Caki2 (cell line): ENCODE measurements at places on chromosomes 4 and X.

DNA sequence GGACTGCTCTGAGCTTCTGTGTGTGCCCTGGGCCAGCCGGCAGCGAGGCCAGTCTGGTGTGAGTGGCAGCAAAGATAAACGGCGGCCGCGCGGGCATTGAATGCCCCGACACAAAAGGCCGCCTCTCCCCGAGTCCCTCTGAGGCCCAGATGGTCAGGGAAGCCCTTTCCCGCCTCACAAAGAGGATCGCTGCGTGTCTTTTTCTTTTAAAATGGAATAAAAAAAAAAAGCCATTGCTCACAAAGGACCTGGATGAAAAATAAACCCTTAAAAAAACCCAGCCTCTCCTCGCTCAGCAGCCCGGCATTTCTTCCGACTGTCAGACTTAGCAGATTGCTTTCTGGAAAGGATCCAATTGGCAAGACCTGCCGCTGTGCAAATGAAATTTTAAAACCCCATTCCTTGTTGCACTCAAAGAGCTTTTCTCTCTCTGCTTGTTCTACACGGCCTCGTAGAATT is 578.7 kb downstream of the BCOR start:
- no peak for DNase-seq

DNA sequence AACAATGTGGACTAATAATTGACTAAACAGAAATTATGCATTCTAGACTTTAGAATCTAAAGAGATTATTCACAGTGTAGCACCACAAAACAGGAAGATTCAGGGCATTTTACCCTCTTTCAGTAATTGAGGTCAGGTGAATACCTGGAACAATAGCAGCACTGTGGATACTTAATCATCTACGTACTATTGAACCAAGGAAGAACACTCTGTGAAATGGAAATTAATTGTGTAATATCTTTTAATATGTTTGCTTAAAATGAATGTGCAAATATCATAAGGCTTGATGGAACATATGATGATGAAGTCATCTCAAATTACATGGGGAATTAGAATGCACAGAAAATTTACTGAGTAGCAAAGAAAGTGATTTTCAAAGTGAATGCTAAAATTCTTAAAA is 68.5 kb upstream of the MAP9 start:
- no peak for DNase-seq

DNA sequence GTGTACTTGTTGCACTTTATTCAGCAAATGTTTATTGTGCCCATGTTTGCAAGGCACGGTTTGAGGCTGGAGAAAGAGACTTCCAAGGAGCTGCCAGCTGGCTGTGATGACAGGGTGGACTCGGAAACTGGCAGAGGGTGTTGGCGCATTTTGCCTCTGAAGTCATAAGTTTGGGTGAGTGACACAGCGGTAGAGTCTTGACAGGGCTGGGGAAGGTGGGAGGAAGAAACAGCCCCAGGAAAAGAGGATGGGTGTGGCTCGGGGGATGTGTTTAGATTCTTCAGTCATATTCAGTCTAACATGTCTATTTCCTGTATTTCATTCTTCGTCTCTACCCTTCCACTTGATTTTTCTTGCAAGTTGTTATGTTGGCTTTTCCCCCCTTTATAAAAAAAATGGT is 77.0 kb upstream of the STOX2 start:
- no peak for DNase-seq

- no peak for DNase-seq
These were observed 457.9 kb downstream of the KCNIP4 start for GRCh38 chr4:21490682-21491081.

- DNase-seq: no peak
These were observed 56.8 kb downstream of the RBPJ start for GRCh38 chr4:26377328-26378311.

DNA sequence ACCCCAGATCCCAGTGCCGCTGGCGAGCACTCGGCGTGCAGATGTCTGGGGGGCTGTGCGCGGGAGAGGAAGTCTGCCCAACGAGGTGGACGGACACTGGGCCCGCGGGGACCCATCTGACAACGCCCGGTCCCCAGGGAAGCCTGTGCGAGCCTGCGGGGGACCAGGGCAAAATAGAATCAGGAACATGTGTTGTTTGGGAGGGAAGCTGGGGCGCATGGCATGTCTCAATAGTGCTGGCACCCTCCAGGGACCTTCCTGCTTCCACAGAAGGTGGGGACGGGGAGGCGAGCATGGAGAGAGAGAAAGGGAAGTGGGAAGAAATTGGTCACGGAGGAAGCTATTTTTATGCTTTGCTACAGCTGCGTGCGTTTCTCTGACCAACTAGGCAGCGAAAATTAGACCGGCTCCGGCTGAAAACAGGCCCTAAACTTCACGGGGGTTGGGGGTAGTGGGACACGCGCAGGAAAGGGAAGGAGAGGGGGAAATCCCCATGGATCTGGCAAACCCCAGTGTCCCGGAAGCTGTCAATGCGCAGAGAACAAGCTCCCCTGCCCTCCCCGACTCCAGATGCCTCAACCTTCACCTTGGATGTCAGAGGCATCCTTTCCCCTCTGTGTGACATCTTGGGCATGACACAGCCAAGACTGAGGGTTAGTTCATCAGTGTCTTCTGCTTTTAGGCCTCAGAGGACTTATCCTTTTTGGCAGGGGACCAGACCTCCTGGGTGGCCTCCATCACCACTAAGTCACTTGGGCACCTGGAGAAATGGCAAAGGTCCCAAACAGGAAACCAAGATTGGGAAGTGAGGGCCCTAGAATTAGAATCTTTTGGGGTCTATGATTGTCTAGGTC is 169.8 kb upstream of the BCOR start:
- DNase-seq: no peak

DNA sequence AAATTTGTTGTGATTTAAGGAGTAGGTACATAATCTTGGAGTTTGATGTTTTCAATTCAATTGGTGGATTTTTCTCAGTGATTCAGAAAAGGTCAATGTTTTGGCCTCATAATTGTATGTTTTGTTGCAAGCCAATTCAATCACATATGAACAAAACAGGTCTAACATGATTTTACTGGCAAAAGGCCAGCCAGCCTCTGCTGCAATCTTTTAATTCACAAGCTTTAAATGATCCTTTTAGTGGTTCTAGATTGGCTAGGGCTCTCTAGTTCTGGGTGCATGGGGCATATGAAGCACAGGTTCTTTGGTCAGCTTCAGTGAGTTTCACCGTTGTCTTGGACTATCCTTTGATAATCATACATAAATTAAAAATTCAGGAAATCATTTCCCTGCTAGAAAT is 19.2 kb upstream of the SLC6A14 start:
- DNase-seq: no peak

DNA sequence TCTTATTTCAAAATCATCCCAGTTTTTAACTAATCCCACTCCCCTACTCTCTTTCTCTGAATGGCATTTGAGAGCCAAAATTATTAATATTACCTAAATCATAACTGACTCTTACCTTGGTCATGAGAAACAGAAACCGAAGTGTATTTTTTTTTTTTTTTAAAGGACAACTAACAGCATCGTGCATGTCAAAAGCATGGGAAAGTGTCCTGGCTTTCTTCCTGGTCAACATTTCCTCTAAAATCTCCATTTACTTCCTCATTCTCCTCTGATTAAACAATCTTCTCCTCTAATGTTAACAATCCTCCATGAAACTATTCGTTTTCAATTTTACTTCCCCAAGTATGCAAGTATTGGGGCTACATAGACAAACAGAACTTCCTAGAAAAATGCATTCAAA is 2.1 kb upstream of the STS start:
- DNase-seq: peak; percentile 23

GRCh38 chr4:123943976-123944375 is 547.4 kb downstream of the SPRY1 start:
- DNase-seq: no peak

GRCh38 chr4:61201961-61202637 is 2.0 kb downstream of the ADGRL3 start:
- no peak for DNase-seq

DNA sequence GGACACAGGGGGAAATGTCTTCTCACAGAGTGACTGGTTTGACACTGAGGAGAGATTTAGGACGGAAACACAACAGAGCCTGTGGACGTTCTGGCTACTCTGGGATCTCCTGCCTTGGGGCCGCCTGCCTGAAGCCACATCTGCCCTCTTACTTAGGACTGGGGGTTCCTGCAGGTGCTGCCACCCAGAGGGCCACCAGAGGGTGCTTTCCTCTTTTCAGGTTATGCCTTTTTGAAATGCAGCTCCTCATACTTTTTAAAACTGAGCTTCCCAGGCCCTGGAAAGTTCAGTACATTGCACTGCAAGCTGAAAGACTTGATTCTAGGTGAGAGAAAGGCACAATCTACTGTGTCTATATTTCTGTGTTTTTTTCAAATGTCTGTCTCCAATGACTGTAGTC is 92.2 kb upstream of the PGRMC2 start:
- DNase-seq: no peak

DNA sequence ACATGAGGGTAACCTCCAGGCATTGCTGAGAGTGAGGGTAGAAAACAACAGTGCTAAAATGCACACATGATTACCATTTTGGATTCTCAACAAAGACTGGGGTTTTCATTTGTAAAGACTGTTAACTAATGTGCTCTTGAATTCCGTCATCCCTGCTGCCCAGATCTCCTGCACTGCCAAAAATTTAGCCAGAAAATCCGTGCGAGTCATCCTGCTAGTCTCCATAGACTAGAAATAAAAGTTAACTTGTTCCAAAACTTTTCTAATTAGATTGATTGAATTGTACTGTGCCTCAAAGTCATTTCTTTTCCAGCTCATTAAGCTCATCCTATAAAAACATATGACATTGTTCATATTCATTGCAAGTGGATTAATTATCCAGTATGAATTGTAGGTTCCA is 99.8 kb downstream of the ARSF start:
- DNase-seq: no peak

DNA sequence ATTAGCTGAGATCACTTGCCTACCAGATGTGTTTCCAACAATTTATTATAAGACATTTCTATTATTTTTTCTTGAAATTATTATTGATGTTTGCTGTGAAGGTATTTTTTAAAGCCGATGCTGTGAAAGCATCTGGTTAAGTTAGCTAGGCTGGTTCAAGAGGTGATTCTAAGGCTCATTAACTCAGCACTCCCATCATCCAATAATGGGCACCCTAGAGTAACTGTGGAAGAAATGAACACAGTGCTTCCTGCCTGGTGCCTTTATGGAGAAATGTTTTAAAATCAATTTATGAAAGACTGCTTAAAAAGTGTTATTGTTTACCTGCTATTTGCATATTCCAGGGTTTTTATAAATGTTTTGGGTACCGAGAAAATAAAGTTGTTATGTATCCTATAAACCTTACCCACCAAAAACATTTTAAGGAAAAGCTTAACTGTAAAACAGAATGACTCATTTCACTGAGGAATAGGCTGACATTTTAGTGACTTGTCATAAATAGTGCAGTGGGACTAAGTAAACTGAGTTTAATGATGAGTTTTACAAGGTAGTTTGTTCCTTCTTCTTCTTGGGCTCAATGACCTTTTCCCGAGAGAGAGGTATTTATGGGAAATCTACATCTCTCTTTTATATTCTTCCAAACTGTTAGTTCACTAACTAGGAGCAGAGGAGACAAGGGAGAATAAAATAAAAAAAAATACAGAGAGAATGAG is 310.0 kb upstream of the AADAT start:
- peak; percentile 22 for DNase-seq

DNA sequence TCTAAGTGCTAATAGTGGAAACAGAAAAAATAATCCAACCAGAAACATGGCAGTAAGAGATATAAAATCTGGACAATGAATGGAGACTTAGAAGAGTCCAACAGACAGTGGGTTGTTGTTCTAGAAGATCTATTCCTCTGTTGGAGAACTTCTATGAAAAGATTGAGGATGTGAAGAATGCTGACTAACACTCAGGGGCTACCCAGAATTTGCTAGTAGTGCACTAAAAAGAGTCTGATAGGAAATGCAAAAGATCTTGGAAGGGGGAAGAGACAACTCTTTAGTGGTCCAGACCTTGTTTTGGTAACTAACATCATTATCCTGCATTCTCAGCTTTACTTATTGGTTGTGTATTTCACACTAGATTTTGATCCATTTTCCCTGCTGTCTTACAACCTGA is 77.9 kb downstream of the SMARCA1 start:
- DNase-seq: no peak

- peak; percentile 30 for DNase-seq
These were observed 80.3 kb upstream of the LSM6 start for GRCh38 chr4:146095091-146095690.

DNA sequence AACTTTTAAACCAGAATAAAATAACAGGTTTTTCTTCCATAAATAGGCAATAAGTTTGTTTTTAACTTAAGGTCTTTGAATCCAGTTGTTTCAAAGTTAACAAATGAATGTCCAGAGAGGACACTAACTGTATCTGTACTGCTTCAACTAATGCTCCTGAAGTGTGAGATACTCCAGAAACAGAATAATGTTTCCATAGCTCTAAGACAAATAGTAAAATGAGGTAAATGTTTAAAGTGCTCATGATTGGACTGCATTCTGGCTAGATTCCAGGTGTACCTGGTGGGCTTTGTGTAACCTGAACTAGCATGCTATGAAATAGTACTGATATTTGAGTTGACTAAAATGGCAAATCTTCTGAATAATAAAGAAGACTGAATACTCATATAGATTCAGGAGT is 51.7 kb downstream of the METTL14 start:
- DNase-seq: no peak

DNA sequence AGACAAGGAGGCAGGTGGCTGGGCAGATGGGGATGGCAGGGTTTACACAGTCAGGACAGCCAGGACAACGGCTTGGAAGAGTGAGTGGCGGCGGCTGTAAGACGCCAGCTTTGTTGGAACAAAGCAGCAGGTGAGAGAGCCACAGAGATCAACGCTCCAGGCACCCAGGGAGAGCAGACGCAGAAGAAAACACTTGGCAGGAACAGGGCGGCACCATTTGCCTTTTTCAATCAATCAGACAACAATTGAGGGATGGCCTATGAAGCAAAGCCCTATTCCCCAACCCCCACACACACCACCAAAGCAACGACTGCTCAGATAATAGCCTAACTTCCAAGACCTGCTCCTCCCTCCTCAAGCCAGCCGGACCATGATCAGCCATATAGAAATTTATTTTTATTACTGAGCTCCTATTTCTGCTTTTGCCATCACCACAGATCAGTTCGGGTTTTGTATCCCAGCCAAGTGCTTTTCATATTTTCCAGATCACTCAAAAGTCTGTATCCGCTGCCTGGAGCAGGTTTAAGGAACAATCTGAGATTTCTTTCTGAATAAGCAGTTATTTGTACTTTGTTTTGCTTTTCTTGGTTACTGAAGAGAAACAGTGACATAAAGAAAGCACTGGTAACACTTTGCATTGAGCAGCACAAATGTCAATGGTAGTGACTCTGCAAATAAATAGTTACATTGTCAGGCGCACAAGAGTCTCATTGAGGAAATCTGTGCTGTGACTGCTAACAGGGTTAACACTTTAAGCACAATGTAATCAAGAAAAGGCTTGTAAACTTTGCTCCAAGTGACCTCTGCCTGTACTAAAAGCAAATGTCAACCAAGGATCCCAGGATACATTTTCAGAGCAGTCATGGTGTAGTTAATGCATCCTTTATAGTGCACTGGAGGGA is 81.8 kb upstream of the RBPJ start:
- no peak for DNase-seq
